ENCODE measurements at places on chromosomes 11 and 22.

DNA sequence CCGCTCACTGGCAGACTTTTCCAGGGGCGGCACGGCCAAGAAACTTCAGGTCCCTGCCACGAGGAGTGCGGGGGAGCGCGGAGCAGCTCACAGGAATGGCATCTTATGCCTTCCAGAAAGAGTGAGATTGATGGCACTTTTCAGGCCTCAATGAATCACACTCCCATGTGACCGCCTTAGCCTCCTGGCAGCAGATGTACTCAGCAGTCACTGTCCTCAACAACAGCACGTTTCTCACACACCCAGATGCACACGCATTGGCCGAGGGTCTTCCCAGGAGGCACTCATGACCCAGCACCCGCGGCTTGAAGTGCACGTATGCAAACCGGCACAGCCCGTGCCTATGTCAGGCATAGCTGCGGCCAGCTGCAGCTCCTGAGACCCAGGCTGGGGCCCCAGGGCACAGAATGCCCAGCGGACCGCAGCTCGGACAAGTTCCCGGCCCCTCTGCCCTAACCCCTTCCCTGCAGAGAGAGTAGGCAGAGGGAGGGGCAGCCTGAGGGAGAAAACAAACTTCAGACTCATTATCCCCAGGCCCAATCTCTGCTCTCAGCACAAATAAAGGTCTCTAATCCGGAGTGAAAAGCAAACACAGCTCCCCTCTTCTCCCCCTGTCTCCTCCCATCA, 48.3 kb downstream of the RPUSD4 start:
- no peak for DNase-seq

- no peak for DNase-seq
These were observed 64.4 kb downstream of the GRAMD1B start for GRCh38 chr11:123494195-123495050.

DNA sequence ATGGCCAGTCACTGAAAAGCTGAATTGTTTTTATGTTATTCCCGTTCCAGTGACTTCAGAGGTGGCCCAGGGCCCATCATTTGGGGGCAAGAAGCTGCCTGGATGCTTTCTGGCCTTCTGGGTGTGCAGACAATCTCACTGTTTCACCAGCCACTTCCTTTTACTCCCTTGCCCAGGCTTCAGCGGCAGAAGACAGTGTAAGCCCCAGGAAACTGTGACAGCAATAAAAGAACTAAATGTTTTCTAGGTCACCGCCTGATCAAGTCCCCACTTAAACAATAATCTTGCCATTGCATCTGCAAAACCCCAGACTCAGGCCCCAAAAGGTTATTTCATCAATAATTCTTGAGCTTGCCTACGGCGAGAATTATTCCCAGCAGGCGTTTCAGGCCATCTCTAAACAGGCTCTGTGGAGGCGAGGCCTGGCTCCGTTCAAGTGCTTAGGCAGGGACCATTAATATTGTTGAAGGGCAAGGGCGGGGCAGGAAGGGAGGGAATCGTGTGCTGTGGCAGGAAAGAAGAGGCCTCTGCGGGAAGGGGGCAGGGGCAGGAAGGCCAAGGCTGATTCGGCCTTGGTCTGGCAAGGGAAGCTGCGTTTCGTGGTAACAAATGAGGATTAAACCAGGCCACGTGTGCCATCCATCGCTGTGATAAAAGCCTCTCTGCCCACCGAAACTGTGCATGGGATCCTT, 252.3 kb downstream of the KIRREL3 start:
- DNase-seq: no peak

- no peak for DNase-seq
These were observed 282.6 kb downstream of the CADM1 start for GRCh38 chr11:115221461-115222069.

- DNase-seq: no peak
These were observed 627.7 kb downstream of the OPCML start for GRCh38 chr11:132904607-132905006.

GRCh38 chr11:28631148-28631547, 523.0 kb downstream of the METTL15 start:
- no peak for DNase-seq

DNA sequence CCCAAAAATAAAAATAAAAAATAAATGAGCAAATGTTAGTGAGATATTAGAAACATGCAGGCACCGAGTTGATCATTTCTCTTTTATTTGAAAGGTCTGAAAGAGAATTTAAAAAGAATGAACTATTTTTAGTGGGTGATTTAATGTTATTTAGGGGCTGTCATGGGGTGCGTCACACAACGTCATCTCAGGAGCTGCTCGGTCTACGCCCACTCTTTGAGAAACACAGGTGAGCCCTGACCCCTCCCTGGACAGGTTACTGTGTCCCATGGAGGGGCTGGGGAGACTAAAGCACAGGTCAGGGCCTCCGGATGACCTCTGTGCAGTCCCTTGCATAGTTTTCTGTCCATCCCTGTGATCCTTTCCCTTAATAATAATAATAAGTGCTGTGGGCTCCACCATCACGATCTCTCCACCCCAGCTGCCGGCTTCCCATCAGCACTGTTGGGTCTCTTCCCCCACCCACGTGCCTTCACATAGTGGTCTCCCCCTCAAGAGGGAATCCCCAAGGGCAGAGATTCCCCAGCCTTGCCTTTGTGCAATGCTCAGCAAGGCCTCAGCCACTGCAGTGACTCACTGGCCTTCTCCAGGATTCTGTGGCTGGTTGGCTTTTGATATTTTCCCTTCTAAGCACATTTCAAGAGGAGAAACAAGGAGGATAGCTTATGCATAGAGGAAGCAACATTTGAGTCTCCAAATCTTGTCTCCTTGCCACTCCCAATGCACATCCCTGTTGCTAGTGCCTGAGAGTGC, 159.9 kb downstream of the TTC17 start:
- no peak for DNase-seq

GRCh38 chr11:100578831-100579311, 108.2 kb upstream of the ARHGAP42 start:
- no peak for DNase-seq

- DNase-seq: no peak
These were observed 87.8 kb upstream of the BMAL1 start for GRCh38 chr11:13189561-13190426.

DNA sequence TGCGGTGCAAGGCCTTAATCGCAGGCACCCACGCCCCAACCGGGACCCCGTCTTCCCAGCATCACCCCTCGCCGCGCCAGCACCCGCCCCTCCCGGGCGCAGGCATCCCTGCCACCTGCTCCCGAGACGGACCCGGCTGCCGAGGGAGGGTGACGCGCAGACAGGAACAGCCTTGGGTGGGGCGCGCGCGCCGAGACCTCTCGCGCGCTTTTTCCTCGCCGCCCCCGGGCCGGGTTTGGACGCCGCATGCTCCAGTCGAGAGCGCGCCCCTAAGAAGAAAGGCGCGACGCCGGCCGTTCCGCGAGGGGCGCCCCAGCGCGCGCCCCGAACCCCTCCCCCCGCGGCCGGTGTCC, 504 bp downstream of the CFL1 start:
- DNase-seq: no peak
